Esophagus squamous epithelium (tissue), 5 donors: ENCODE measurements at places on chromosomes 16 and 17.

GRCh38 chr16:74190292-74190691 lies 106.3 kb upstream of the PSMD7 start:
- no peak for DNase-seq

DNA sequence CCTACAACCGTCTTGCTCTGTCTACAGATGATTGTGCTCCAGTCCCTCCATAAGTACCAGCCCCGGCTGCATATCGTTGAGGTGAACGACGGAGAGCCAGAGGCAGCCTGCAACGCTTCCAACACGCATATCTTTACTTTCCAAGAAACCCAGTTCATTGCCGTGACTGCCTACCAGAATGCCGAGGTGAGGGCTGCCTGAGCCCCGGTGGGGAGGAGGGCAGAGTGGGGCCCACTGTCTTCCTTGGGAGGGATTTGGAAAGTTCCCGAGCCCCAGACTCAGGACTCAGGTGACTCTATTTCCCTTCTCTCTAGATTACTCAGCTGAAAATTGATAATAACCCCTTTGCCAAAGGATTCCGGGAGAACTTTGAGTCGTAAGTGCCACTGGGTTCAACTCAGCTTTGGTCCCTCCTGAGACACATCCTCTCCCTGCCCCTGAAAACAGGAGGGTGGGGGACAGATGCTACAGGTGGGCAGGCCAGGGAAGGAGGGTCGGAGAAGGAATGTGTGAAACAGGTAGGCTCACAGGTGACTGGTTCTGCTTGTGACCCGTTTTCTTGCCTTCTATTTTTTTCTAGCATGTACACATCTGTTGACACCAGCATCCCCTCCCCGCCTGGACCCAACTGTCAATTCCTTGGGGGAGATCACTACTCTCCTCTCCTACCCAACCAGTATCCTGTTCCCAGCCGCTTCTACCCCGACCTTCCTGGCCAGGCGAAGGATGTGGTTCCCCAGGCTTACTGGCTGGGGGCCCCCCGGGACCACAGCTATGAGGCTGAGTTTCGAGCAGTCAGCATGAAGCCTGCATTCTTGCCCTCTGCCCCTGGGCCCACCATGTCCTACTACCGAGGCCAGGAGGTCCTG lies 11.4 kb downstream of the TBX21 start:
- no peak for DNase-seq

DNA sequence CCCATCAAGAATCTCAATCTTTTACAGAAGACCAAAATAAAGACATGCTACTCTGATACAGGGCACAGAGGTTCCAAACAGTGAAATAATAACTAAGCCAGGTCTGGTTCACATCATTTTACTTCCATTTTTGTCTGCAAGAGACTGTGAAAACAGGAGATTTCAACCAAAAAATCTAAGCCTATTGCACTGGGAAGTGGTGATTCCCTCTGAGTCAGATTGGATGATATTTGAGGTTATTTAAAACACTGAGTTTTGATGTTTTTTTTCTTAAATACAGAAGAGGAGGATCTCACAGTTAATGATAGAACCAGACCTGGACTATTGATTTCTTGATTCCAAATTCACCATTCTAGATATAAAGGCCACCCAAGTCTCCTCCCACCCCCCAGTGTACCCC lies 117.3 kb upstream of the FAM20A start:
- DNase-seq = no peak

DNA sequence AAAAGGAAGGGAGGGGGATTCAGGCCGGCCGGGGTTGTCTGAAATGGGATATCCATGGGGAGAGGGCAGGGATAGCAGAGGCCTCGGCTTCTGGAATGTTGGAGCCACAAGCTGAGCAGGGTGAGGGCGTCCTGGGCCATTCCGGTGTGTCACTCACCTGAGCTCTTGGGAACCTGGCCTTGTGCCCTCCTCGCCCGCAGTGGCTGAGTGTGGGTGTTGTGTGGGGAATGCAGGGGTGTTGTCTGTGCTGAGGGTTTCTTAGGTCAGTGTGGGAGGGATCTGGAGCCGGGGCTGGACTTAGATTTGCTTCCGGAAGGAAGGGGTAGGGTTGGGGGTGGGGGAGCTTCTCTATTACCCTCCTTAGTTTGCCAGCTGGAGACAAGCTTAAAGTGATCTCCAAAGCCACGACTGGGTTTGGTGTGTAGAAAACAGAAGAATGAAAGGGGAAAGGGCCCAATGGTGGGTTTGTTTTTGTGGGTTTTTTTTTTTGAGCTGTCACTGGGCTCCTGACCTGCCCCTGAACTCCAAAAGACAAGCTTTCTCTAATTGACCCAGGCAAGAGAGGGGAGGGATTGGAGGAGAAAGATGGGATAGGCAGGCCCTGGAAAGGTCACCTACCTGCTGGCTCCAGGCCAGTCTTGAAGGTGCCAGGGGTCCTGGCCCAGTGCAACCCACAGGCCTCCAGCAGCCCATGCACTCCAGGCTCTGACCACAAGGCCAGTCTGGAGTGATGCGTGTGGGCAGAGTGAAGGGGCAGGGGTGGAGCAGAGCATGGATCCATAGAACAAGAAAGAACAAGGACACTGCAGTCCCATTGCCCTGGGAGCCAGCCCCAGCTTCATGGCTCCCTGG lies at the start of gene SULT1A2:
TSS of gene SULT1A2 (minus strand) at position 211 of the 852 bp plus-strand sequence. CDS start 1,120 bp downstream, outside the sequence.
- no peak for DNase-seq
